ENCODE measurements at places on chromosomes 16 and 17.
A peak's percentile ranks its signal among the peaks of the same experiment; 100 is the strongest.

- DNase-seq: peak; percentile 45
Observed at GRCh38 chr17:32609085-32609484, 122.3 kb downstream of the CDK5R1 start.

DNA sequence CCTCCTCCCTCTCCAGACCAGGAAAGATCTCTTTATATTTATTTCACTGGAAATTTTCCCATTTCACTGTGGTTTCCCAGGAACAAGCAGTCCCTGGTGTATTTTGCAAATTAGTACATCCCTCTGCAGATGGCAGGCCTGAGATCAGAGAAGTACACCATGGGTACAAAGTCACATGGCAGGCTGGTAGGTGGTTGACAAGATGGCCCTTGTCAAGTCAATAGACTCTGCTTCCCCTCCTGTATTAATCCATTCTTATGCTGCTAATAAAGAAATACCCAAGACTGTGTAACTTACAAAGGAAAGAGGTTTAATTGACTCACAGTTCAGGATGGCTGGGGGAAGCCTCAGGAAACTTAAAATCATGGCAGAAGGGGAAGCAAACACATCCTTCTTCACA lies 51.6 kb upstream of the KSR1 start:
- no peak for DNase-seq

DNA sequence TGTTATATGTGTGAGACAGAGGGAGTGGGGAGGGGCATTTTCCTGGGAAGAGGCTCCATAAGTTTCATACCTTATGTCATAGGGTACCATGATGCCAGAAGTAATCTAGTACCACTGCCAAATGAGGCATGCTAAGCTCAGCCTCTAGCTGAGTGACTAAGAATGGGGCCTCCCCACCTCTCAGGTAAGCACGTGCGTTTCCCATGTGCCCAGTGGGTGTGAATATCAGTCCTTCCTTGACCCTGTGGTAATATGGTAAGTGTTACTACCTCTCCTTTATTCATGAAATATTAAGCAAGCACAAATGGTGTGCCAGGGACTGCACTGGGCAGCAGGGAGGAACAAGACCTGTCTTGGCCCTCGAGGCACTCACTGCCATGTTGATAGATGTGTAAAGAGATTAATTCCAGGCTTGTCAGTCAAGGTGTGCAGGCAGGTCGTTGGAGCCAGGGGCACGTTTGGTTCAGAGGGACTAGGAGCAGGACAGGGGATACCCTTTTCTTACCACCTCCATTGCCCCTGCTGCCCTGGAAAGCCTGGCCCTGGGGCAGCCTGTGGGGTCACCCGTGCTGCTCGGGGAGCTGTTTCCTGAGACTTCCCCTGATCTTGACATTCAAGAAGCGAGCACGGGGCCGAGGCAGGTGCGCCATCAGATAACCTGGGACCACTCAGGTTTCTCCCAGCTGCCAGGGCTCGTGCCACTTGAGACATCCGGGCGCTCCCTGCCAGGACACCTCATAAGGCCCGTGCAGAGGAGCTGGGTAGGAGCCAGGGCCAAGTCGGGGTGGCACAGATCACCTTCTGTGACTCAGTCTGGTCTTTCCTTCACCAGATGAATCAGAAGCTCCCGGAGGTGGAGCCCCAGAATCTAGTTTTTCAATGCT lies 8.8 kb downstream of the RSAD1 start:
- DNase-seq: no peak

GRCh38 chr17:74671031-74671771 lies 41.5 kb downstream of the CD300LF start:
- DNase-seq: peak; percentile 32

GRCh38 chr16:1313721-1314369 lies 4.4 kb downstream of the UBE2I start:
- DNase-seq: no peak

DNA sequence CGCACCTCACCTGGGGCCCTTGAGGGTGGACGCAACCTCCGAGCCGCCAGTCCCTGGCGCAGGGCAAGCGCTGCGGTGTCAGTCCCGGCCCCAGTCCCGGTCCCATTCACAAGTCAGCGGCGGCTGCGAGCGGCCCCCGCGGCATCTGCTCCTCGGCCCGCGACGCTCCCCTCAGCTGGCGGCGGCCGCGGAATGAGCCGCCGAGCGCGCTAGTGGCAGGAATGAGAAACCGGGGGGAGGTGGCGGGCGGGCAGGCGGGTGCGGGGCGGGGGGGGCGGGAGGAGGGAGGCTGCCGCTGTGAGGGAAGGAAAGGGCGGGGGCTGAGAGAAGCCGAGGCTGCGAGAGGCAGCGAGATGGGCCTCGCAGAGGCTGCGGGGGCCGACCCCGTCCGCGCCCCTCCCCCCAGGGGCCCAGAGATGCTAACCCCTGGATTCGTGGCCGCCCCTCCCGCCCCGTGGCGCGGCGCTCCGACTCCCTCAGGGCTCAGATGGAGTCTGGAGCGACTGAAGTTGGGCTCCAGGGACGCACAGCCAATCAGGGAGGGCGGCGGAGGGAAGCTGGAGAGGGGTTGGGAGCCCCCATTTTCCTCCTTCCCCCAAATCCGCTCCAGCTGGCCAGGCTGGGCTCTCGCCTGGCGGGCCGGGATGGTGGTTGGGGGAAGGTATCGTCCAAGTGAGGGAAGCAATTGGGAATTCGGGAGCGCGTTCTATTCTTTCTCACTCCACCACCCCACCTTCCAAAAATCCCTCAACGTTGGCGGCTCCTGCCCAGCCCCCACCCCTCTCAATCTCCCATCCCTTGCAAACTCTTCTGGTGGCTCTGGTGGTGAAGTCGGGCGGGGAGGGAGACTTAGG lies at the start of gene CDH11:
CDH11 (minus strand) TSS at position 194 of the 854 bp plus-strand sequence. CDS start 117,194 bp downstream, outside the sequence.
- no peak for DNase-seq

GRCh38 chr16:53958341-53958880 lies 254.5 kb downstream of the FTO start:
- DNase-seq: no peak

- DNase-seq: no peak
Observed at GRCh38 chr16:71893888-71894228, 1.5 kb upstream of the IST1 start.

- no peak for DNase-seq
Observed at GRCh38 chr16:27097800-27098230, 31.1 kb downstream of the C16orf82 start.

- no peak for DNase-seq
Observed at GRCh38 chr16:49437344-49437743, 63.7 kb downstream of the C16orf78 start.

- DNase-seq: no peak
Observed at GRCh38 chr16:89392881-89393737, 97.3 kb downstream of the ANKRD11 start.

GRCh38 chr17:68484458-68484857 lies 27.2 kb upstream of the WIPI1 start:
- DNase-seq: no peak

GRCh38 chr16:78289373-78289772 lies 189.9 kb downstream of the WWOX start:
- no peak for DNase-seq

- DNase-seq: no peak
Observed at GRCh38 chr17:75619506-75620431, 13.5 kb upstream of the SMIM5 start.

DNA sequence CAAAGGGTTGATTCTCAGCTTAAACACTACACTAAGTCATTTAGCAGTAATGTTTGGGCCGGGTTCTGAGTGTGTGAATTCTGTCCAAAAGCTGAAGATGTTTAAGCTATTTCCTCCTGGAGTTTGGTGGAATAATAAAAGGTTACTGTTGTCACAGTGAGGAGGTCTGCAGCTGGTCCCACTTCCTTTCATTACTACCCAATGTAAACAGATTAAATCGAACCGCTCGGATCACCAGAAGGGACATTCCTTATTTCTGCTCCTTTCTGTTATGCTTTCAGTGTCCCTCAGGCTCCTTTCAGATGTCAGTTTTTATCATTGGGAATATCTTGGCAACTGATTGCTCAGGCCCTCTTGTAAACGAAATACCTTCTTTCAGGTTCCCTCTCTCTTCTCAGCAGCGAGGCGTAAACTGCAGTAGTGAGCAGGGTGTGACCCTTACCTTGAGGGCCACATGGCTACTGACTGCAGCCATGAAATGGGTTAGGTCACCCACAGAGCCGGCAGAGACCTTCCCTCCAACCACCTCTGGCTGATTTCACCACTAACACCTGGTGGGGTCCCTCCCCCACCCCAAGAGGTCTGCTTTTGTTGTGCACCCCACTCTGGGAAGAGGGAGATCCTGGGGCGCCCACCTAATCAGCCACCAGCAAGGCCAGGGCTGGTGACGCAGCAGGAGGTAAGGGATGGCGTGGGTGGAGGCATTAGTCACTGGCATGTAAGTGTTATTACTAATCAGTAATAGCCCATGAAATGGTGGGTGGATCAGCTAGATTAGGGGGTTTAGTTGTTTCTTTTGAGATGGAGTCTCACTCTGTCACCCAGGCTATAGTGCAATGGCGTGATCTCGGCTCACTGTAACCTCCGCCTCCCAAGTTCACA lies 117.6 kb downstream of the VPS53 start:
- no peak for DNase-seq

- DNase-seq: no peak
Observed at GRCh38 chr17:76135810-76136188, 5.2 kb downstream of the FOXJ1 start.

DNA sequence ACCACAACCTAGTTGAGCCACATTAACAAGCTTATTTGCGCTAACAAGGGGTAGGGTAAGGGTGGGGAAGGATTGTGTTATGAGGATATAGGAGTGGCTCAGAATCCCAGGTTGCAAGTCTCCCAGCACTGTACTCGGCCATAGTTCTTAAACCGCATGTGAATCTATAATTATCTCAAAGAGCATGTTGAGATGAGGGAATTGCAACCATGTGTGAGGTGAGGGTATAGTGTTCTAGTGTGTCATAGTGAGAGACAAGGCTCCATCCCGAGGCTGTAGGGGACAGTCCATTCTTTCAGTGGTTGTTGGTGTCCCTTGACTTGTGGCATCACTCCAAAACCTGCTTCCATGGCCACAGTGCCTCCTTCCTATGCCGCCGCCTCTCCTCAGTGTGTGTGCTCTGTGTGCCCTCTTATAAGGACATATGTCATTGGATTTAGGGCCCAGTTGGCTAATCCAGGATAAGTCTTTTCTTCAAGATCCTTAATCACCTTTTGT lies 22.7 kb upstream of the ATP5MC1 start:
- DNase-seq: no peak

GRCh38 chr16:56450275-56450985 lies 702 bp downstream of the NUDT21 start:
- DNase-seq: peak; percentile 3

GRCh38 chr17:74305865-74306654 lies 20.0 kb upstream of the KIF19 start:
- DNase-seq: no peak

DNA sequence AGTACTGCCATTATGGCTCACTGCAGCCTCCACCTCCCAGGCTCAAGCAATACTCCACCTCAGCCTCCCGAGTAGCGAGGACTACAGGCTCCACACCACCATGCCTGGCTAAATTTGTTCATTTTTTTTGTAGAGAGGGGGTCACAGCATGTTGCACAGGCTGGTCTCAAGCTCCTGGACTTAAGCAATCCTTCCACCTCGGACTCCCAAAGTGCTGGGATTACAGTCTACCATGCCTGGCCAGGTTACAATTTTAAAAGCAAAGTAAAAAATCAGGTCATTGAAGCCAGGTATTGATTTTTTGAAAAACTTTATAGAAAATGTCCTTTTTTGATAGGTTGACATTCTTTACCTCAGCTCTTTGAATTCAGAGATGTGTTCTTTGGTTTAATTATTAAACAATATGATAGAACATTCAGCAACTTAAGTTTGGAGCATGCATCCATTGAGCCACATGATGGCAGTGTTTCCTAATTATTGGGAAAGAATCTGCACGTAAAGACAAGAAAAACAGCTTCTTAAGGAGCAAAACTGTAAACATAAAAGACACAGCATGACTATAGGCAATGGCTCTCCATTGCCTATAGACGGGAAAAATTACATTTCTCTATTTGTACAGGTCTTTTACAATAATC lies 1.7 kb upstream of the SLC16A11 start:
- DNase-seq: no peak

GRCh38 chr17:38729886-38730525 lies at the start of gene CISD3:
TSS of gene CISD3 (plus strand) at chr17:38730341. CDS start at chr17:38730359, 18 bp downstream.
- DNase-seq: peak; percentile 71

DNA sequence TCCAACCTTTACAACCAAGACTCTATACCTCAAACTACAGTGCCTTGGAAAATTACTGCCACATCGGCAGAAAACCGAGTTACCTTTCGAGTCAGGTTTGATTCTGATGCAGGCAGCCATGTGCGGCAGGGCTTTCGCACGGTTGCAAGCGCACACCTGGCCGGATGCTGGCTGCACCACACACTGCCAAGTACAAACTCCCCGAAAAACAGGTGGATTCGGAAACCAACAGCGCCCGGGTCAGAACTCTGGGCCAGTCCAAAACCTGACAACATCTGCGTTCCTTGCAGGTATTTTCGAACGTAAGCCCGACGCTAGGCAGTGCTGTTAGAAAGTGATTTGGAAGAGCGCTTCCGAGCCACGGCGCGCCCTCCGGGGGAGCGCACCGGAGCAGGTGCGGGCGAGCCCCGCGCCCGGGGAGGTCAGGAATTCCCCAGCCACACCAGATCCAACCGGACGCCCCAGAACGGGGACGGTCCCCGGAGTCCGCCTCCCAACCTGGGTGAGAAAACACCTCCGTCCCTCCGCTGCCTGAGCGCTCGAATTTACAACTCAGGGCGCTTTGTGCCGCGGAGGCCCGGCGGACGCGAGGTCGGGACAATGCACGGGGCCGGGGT lies 1.2 kb downstream of the USP7 start:
- peak; percentile 24 for DNase-seq

GRCh38 chr16:77613095-77613494 lies 109.2 kb upstream of the NUDT7 start:
- no peak for DNase-seq

GRCh38 chr17:69424287-69425041 lies 10.0 kb downstream of the MAP2K6 start:
- no peak for DNase-seq

- no peak for DNase-seq
Observed at GRCh38 chr17:1803280-1803679, 26.4 kb downstream of the SMYD4 start.

GRCh38 chr16:25066426-25066746 lies 45.2 kb upstream of the LCMT1 start:
- no peak for DNase-seq

DNA sequence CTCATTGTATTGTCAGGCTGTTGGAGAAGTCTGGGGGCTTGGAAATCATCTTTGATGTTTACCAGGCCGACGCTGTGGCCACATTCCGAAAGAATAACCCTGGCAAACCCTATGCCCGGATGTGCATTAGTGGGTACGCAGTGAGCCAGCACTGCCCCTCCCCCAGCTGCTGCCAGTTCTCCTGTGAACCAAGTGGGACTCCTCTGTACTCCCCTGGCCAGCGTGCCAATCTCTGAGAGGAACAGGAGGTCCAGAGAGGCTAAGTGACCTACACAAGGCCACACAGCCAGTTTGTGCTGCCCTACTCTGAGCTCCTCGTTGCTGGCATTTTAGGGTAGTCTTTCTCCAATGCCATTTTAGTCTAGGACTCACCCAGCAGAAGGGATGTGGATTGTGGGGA lies 1.9 kb upstream of the LLGL2 start:
- no peak for DNase-seq
